T47D (cell line): ENCODE measurements at places on chromosomes 4 and X.

- DNase-seq, result no peak
Observed at GRCh38 chrX:112784692-112785091, 55.9 kb downstream of the AMOT start.

- no peak for DNase-seq
Observed at GRCh38 chr4:22090661-22091351, 142.2 kb upstream of the KCNIP4 start.

DNA sequence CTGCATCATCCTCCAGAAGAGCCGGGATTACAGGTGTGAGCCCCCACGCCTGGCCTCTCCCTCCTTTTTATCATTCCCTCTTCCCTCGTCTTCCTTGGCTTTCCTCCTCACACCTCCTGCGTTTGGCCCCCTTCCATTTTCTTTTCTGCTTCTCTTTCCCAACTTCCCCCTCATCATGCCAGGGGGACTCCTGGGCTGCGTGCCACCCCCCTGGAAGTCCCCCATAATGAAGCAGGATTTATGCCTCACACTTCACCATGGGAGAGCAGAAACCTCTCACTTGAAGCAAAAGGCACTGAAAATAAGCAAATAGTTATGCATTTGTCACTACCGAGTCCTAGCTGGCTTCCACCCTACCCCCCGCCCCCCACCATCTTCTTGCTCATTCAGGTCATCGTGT is 7.9 kb downstream of the TKTL1 start:
- DNase-seq, result no peak

DNA sequence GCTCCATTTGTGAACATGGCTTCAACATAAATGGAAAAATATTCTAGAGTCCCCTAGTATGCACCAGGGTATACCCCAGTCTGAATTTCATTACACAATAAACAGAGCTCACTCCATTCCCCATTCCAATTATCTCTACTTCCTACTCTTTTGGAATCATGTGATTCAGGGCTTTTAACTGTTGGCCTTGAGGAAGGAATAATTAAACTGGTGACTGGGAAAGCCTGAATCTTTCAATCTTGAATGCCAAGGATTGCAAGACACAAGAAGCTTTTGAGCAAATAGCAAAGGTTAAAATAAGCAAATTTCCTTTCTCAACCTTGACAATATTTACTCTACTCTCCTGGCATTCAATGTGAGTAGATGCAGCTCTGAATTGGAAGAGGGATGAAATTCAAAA is 77.5 kb upstream of the INPP4B start:
- no peak for DNase-seq

DNA sequence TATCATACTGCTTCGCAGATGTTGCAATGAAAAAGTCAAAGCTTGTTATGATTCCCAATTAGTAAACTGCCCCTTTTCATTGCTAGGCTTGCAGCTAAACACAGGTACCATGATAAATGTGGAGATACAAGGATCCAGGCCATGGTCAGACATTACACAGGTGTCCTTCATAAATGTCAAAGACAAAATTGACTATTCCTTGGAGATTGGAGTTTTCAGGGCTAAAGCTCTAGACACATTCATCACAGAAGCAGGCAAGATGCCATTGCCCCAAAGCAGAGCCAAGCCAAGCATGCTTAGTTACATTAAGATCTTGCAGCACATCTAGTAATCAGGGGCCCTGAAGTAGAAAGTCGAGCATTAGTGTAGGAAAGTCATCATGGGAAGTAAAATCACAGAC is 111.3 kb upstream of the INTU start:
- no peak for DNase-seq

- no peak for DNase-seq
Observed at GRCh38 chrX:149471397-149471796, 33.7 kb downstream of the IDS start.
